A549 treated with DMSO at 1 μM for 4 hours (cell line): ENCODE measurements at places on chromosomes 6 and 20. TPM values are rescaled to one million over a fixed set of nuclear protein-coding genes. Genes with fewer than 3 reads are reported as not detected.

Gene CARMIL1
- total RNA-seq: 7.3 to 9.8 TPM (median 9.1 TPM) in 5 replicates

Gene PRND
- not detected in 5 replicates for total RNA-seq

Gene ZNF311
- total RNA-seq: 0.15 to 0.37 TPM (median 0.19 TPM) in 5 replicates

Gene SERPINB6
- 133 to 147 TPM (median 141 TPM) in 5 replicates for total RNA-seq

Gene PNLDC1
- total RNA-seq: 0.12 to 0.17 TPM in 2 of 5 replicates, not detected in the others

Gene HLA-DQB1
- total RNA-seq: not detected in 5 replicates

Gene CCN6
- not detected in 5 replicates for total RNA-seq

Gene SLC4A11
- total RNA-seq: 5.3 to 7.2 TPM (median 6.2 TPM) in 5 replicates

Gene FIG4
- total RNA-seq: 3.9 to 5.0 TPM (median 4.3 TPM) in 5 replicates

Gene YTHDF1
- total RNA-seq: 57.2 to 62.0 TPM (median 59.1 TPM) in 5 replicates

Gene KCNB1
- 0.26 to 1.1 TPM (median 0.29 TPM) in 5 replicates for total RNA-seq

Gene GHRH
- not detected in 5 replicates for total RNA-seq

Gene GLP1R
- not detected in 5 replicates for total RNA-seq

Gene C6orf163
- total RNA-seq: 0.15 to 0.19 TPM (median 0.17 TPM) in 3 of 5 replicates, not detected in the others

Gene CFAP61
- 0.26 to 0.70 TPM (median 0.39 TPM) in 4 of 5 replicates, not detected in the other for total RNA-seq

Gene ULBP2
- total RNA-seq: 3.4 to 4.6 TPM (median 3.5 TPM) in 5 replicates

Gene MMP24
- total RNA-seq: 18.1 to 20.7 TPM (median 19.9 TPM) in 5 replicates

Gene CNBD2
- total RNA-seq: 5.0 to 6.8 TPM (median 6.3 TPM) in 5 replicates

Gene MDN1
- total RNA-seq: 11.8 to 16.5 TPM (median 14.2 TPM) in 5 replicates

Gene PDYN
- total RNA-seq: not detected in 5 replicates

Gene MYMX
- not detected in 5 replicates for total RNA-seq

Gene ADGRG6
- total RNA-seq: 40.6 to 62.5 TPM (median 56.6 TPM) in 5 replicates

Gene OOEP
- not detected in 5 replicates for total RNA-seq

Gene NR2E1
- not detected in 5 replicates for total RNA-seq

Gene NCOA6
- total RNA-seq: 16.3 to 21.7 TPM (median 20.8 TPM) in 5 replicates

Gene SNAI1
- total RNA-seq: 13.6 to 19.4 TPM (median 17.3 TPM) in 5 replicates

Gene PROKR2
- total RNA-seq: not detected in 5 replicates

Gene SUMO4
- total RNA-seq: 0.09 TPM in 1 of 5 replicates, not detected in the others

Gene TMEM74B
- 3.6 to 4.7 TPM (median 3.9 TPM) in 5 replicates for total RNA-seq

Gene GRM1
- 0.02 to 0.04 TPM (median 0.03 TPM) in 4 of 5 replicates, not detected in the other for total RNA-seq

Gene JPH2
- 0.77 to 1.2 TPM (median 1.1 TPM) in 5 replicates for total RNA-seq

Gene NKX2-4
- total RNA-seq: 0.03 to 0.08 TPM (median 0.07 TPM) in 3 of 5 replicates, not detected in the others

Gene PKHD1
- total RNA-seq: not detected in 5 replicates

Gene SMIM8
- 1.7 to 3.8 TPM (median 3.5 TPM) in 5 replicates for total RNA-seq

Gene E2F1
- 28.9 to 32.1 TPM (median 29.9 TPM) in 5 replicates for total RNA-seq

Gene WFDC2
- 0.15 to 0.19 TPM in 2 of 5 replicates, not detected in the others for total RNA-seq

Gene NRSN1
- total RNA-seq: not detected in 5 replicates

Gene PRICKLE4
- 0.23 to 0.85 TPM (median 0.60 TPM) in 4 of 5 replicates, not detected in the other for total RNA-seq

Gene KIAA1755
- 0.12 to 0.29 TPM (median 0.15 TPM) in 5 replicates for total RNA-seq

Gene FAM83C
- 0.02 to 0.06 TPM in 2 of 5 replicates, not detected in the others for total RNA-seq
